ENCODE measurements at places on chromosomes 6 and 20.

DNA sequence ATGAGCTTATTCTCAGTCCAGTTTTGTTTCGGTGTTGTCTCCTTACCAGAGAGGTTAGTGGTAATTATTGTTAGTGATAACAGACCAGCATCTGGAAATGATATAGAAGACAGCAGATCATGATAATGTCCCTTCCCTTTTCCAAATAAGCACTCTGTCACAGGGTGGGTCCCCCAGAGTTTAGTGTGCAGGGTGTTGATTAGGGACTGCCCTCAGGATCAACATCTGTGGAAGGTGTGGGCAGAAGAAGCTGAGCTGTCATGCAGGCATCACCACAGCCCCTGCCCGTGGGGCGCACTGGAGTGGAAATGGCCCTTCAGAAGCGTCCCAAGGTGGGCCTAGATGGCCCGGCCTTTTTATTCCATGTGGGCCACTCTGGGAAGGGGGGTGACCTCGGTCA lies 67.6 kb upstream of the DTNBP1 start:
- no peak for DNase-seq

- DNase-seq, result no peak
Observed at GRCh38 chr20:17904027-17904426, 64.6 kb downstream of the SNX5 start.

- peak; percentile 87 for DNase-seq
Observed at GRCh38 chr6:116556065-116556464, 2.5 kb downstream of the CALHM4 start.

DNA sequence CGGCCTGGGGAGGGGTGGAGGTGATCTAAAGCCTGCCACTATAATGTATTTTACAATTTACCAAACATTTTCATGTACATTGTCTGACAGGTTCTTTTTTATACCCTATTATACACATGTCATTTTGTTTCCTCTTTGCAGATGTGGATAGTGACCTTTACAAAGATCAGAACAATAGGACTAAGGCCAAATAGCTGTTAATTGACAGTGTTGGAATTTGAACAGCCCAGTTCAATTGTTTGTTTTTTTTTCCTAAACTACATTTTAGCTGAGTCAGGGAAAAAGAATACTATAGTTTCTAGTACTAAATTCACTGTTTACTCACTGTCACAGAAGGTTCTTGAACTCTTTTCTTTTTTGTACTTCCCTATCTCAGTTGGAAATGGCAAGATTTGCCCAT lies 40.2 kb downstream of the PGM3 start:
- no peak for DNase-seq

DNA sequence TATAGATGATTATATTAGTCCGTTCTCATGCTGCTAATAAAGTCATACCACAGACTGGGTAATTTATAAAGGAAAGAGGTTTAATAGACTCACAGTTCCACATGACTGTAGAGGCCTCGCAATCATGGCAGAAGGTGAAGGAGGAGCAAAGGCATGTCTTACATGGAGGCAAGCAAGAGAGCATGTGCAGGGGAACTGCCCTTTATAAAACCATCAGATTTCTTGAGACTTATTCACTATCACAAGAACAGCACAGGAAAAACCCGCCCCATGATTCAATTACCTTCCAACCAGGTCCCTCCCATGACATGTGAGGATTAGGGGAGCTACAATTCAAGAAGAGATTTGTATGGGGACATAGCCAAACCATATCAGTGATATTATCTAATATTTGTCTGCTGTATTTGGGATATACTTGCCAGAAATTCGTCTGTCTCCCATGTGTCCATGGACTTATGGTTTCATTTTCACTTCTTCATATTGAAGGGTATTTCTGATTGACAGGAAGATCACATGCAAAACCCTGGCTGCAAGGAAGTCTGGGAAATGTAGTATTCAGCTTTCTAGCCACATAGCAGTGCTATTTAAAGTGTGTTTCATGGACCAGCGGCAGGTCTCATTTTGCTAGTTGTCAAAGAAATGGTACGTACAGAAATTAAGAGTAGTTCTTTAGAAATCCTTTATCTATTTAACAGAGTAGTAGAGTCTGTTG lies 50.5 kb upstream of the PAK5 start:
- DNase-seq, result peak; percentile 3

DNA sequence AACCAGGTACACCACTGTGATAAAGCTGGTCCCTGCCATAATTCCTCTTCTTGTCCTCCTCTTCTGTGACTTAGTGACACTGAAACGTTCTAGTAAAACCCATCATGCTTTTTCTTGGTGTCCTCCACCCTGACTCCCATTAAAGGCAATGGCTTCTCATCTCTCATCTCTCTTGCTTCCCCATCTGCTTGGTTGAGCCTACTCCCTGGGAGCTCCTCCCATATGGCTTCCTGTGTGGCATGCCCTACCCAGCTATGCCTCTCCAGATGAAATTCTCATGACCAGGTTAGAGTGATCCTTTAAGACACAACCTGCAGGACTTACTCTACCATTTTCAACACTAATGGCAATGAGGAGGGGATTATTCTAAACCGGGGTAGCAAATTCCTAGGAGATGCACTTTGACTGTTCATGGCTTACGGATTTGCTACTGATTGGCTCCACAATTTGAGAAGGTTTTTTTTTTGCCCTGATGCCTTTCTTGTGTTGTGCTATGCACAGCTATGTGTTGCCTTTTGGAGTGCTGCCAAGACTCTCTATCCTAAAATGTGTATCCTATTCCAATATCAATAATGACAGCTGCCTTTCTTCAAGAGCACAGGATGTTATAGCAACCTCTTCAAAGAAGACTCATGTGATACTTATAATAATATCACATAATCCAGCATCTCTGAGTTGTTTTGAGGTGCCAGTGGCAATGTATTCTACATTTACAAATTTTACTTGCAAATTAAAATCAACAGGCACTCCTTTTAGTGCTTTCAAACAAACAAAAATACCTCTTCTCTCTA lies 6.1 kb downstream of the SIRPG start:
- no peak for DNase-seq

DNA sequence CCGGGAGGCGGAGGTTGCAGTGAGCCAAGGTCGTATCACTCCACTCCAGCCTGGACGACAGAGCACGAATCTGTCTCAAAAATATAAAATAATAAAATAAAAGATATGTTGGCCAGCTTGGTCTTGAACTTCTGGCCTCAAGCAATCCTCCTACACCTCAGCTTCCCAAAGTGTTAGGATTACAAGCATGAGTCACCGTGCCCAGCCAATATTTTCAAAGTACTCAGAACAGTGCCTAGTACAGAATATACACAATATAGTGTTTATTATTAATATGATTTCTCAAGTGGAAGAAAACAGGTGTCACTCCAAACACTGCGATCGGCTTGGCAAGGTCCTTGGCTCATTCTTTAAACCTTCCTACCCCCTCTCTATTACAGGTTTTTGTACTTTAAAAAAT lies 3.1 kb downstream of the FAM210B start:
- DNase-seq, result no peak

DNA sequence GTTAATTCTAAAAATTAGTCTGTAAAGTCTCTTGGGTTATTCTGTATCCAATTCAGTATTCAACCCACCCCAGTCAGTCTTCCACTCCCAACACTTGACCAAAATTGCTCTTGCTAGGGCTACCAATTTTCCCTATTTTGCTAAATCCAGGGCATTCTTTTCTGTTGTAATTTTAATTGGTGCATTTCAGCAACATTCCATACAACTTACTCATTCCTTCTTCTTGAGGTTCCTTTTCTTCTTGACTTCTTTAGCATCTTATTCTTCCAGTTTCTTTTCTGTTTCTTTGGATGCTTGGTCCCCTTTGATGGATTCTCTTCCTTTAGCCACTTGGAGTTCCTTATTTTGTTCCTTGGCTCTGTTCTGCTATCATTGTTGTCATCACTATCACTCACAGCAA lies 11.2 kb upstream of the GRM1 start:
- no peak for DNase-seq

GRCh38 chr6:101402622-101403031 lies 9.1 kb downstream of the GRIK2 start:
- DNase-seq, result no peak

DNA sequence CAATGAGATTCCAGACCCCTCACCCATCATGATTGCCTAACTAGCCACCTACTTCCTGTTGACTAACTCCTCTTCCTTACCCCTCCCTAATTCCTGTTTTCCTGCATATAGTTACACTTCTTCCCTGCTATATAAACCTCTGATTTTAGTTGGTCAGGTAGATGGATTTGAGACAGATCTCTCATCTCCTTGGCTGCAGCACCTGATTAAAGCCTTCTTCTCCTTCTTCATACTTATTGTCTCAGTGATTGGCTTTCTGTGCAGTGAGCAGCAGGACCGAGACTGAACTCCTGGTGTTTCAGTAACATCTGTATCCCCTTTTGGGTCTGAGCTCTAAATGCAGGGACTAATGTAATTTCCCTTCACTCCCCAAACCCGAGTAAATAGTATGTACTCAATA lies 51.7 kb upstream of the ATXN1 start:
- DNase-seq, result no peak

DNA sequence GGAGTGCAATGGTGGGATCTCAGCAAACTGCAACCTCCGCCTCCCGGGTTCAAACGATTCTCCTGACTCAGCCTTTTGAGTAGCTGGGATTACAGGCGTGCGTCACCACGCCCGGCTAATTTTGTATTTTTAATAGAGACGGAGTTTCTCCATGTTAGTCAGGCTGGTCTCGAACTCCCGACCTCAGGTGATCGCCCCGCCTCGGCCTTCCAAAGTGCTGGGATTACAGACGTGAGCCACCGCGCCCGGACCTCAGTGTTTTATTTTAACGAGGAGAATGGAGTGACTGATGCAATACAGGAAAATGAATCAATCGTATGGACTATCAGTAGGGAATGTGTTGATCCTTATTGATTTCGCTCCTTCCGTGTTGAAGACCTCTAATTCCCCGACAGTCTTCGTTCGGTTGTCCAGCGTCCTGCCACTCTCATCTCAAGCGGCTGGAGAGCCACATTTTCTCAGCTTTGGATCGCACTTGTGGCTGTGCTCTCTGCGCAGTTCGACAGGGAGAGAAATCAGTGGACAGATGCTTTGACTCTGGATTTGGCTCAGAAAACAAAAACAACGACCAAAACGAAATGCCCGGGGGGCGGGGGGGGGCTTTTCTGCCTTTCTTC lies 166.2 kb downstream of the TRIM27 start:
- peak; percentile 47 for DNase-seq

- DNase-seq, result peak; percentile 36
Observed at GRCh38 chr20:5195655-5196054, 68.8 kb downstream of the CDS2 start.

GRCh38 chr20:60851826-60852704 lies 400.0 kb upstream of the CDH4 start:
- DNase-seq, result peak; percentile 25

GRCh38 chr6:53728570-53729194 lies 63.1 kb upstream of the KLHL31 start:
- peak; percentile 57 for DNase-seq

GRCh38 chr20:62887152-62887859 lies 25.7 kb upstream of the TCFL5 start:
- DNase-seq, result peak; percentile 79

- no peak for DNase-seq
Observed at GRCh38 chr6:164579035-164579434, 730.4 kb downstream of the C6orf118 start.

- DNase-seq, result peak; percentile 69
Observed at GRCh38 chr20:5364136-5364821, 47.5 kb upstream of the PROKR2 start.

GRCh38 chr6:82183642-82184282 lies 63.8 kb downstream of the IBTK start:
- peak; percentile 26 for DNase-seq

- DNase-seq, result peak; percentile 40
Observed at GRCh38 chr20:59850018-59850641, 83.3 kb downstream of the SYCP2 start.

DNA sequence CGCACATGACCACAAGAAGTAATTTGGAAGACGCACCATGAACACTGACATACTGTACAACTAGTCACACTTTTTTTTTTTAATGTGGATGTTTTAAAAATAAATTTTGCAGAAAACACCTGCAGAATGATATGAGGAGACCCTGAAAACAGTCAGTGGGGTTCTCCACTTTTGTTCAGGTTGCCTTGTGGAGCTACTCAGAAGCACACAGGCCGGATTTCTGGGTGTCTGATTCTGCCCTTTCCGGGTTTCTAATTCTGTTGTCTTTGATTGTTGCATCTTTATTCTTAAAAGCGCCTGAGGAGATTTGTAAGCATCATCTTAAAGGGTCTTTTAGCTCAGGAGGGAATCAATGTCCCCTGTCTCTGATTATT lies 74.5 kb downstream of the SSR1 start:
- DNase-seq, result no peak

GRCh38 chr20:59451641-59452040 lies 151.2 kb downstream of the EDN3 start:
- no peak for DNase-seq

DNA sequence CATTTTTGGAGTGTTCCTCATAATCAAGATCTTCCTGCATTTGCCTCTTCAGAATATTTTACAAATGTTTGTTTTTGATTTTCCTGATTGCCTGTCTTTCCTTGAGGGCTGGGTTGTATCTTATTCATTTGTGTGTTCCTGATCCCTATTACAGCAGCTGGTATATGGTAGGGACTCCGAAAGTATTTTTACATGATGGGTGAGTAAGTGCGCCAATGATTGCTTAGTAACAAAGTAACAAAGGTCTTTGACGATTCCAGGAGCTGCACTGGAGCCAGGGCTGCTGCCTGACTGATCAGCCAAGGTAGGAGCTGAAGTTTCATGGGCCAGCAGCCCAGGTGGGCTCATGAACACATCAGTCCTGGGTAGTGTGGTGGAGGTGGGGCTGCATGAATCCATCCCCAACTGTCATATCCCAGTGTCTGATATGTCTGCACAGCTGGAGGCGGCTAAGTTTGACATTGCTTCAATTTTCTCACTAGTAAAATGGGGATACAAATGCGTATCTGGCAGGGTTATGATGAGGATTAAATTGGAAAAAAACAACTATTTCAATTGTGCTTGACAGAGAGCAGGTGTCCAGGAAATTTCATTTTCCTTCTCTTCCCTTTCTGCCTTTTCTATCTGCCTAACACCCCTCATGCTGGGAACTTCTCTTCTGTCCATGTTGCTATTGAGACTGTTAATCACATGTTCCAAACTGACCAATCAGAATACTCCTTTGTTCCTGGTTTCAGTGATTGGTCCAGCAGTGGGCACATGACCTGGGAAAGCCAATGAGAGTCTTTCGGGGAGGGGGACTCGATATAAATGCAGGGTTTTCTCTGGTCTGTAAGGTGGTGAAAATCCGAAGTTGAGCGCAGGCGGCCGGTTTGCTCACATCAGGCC lies 90.7 kb downstream of the CDH26 start:
- DNase-seq, result no peak

- no peak for DNase-seq
Observed at GRCh38 chr20:61100489-61100888, 151.6 kb upstream of the CDH4 start.

DNA sequence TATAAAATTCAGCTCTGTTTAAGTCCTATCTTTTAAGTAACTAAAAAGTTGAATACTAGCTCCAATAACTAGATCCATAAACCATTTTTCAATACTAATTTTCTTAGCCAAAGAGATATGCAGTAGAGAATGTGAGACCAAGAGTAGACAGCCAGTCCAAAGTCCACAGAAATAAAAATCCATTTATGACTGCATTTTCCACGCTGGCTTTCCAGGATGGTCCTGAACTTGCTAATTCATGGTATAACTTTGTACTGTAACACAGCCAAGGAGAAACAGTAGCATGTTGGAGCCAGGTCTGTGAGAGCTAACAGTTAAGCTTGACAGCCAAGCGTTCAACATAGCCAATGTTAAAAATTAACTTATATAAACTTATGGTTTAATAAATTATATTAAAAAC lies 156.2 kb downstream of the GMPR start:
- no peak for DNase-seq
